ENCODE measurements at places on chromosomes 2 and 18.
A peak's percentile ranks its signal among the peaks of the same experiment; 100 is the strongest.

DNA sequence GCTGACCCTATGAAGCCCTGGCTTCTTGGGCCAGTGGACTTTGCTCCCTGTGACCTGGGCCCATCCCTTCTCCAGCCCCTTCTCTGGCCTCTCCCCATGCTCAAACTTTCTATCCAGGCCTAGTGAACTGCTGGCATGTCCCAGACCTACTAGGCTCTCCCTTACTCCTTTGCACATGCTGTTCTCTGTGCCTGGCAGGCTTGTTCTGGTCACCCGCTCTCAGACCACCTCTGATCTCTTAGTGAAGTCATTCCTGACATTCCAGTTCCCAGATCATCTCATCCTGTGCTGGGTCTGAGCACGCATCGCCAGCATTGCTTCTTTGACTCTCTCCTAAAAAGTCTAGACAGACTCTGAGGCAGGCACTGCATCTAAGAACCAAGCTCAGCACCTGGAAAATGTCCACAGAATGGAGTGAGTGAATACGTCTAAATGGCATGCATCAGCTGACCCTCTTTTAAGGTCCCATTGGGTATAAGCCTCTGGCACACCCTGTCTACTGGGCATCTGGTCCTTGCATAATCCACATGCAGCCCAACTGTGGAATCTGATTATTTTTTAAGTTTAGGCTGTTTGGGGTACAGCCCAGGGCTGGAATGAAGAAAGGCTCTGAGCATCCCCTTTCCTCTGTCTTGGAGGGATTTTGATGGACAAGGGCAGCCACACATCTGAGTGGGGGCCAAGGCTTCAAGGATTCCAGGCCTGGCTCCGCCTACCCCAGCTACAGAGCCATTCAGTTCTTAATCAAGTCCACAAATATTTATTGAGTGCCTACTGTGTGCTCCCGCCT, 130.6 kb upstream of the HAAO start:
- DNase-seq, result no peak

- no peak for DNase-seq
Observed at GRCh38 chr18:7878265-7879211, 311.4 kb downstream of the PTPRM start.

GRCh38 chr2:186059096-186059495, 320.5 kb downstream of the FSIP2 start:
- DNase-seq, result no peak

DNA sequence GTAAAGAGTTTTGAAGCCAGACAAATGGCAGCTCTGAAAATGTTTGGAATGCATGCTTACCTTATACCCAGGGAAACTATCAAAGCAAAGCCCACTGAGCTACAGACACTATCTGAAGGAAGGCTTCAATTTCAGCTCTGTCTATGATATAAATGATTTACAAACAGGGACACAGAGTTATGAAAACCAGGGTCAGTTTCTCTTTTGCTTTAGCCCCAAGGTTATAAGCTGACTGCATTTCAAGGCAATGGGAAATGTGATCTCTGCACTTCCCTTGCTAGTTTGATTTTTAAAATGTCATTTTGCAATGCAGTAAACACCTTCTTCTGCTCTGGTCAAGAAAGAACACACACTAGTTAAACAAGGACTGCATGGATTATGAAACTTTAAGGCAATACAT, 65.2 kb upstream of the CCDC195 start:
- no peak for DNase-seq

GRCh38 chr2:174840436-174840835, 76.2 kb upstream of the CHRNA1 start:
- DNase-seq, result no peak

- DNase-seq, result no peak
Observed at GRCh38 chr2:216774620-216775019, 79.3 kb upstream of the IGFBP5 start.

GRCh38 chr2:50763776-50764175, 268.2 kb downstream of the NRXN1 start:
- DNase-seq, result no peak

- no peak for DNase-seq
Observed at GRCh38 chr2:37323781-37324535, 675 bp downstream of the PRKD3 start.

GRCh38 chr18:66682855-66683322, 79.0 kb upstream of the CDH19 start:
- DNase-seq, result no peak

GRCh38 chr18:58858591-58859468, 5.8 kb upstream of the ZNF532 start:
- no peak for DNase-seq

DNA sequence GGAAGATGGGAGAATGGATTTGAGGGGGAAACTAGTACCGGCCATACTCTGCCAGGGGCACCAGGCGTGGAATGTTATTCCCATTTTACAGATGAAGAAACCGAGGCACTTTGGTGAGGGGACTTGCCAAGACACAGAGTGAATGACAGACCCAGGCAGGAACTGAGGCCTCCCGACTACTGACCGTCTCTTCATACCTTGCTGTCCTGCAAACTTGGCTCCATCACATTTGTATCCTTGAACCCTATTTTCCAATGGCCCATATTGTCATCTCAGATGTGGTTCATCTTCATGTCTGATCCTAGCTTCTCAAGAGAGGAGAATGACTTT, 6.2 kb upstream of the TFCP2L1 start:
- peak; percentile 13 for DNase-seq

- no peak for DNase-seq
Observed at GRCh38 chr2:46642218-46642617, 162.9 kb downstream of the TMEM247 start.

- no peak for DNase-seq
Observed at GRCh38 chr18:68662754-68663153, 52.2 kb downstream of the TMX3 start.

DNA sequence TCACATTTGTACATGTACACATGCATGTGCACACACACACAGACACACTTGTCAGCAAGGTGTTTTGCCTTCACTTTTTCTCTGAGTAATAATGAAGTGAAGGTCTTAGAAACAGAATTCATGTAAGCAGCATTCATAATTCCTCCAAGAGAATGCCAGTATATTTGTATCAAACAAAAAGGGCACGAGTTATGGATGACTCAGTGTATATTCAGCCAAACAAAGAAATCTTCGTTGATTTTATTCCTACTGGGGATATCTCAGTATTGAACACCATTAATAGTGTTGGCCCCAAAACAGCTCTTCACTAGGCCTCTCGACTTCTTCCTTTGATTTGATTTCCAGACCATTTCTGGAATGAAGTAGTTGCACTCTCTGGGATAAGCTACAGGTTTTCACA, 125.3 kb downstream of the PIK3C3 start:
- DNase-seq, result no peak

GRCh38 chr2:23757686-23758433, 169.1 kb downstream of the ATAD2B start:
- no peak for DNase-seq

DNA sequence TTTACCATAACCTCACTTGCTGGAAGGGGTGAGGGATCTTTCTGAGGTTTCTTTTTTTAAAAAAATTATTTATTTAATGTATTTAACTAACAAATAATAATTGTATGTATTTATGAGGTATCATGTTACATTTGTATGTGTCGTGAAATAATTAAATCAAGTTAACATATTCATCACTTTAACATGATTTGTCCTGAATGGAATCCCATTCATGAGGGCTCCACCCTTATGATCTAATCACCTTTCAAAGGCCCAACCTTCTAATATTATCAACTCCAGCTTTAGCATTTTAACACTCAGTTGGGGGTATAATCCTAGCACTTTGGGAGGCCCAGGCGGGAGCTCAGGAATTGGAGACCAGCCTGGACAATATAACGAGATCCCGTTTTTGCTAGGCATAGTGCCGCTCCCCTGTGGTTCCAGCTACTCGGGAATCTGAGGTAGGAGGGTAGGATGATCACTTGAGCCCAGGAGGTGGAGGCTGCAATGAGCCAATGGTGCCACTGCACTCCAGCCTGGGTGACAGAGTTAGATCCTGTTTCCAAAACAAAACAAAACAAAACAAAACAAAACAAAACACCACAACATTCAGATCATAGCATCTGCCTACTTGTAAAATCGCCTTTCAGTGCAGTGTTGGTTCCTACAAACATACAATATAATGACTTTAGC, 1.1 kb upstream of the TAF4B start:
- no peak for DNase-seq

DNA sequence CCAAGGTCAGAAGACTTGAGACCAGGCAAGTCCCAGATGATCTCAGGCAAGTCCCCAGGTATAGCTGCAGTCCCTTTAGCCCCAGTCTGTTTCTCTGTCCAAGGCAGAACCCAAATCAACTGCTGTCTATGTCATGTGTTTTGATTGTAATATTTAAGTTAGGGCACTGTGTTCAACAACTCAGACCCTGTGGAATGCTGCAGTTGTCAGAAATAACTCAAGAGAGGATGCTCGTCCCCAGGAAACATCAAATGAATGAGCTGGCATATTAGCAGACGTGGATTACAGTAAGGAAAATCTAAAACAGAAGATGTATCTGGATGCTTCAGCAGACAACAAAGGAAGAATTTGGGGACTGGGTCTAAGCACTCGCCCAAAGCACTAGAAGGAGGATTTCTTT, 70.1 kb downstream of the BCL11A start:
- DNase-seq, result no peak

- no peak for DNase-seq
Observed at GRCh38 chr2:37786854-37787253, 115.4 kb upstream of the CDC42EP3 start.

DNA sequence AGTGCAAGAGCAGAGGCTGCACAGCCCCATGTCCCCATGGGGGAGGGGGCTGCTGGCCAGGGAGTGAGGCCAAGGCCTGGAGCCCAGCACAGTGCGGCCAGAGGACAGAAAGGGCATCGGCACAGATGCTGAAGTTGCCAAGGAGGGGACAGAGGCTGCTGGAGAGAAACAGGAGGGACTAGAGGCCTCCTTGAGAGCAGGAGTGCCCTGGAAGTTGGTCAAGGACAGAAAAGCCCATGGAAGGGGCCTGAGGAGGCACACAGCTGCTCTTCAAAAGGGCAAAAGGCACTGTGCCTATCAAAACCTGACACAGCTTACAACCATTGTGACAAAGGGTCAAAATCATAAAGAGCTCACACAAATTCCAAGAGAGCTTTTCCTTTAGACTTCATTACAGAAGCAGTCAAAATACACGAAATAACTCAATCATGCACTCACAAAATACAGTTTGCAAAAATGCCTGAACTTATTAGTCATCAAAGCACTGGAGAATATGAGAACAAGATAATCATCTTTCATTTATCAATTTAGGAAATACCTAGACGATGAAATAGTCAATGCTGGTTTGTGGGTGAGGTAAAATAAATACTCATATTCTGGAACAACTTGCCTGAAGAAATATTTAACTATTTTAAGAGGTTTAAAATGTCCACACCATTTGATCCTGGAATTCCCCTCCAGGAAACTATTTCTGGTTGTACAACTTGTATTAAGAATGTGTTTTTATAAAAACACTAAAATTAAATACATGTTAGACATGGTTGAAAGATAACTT, 79.6 kb downstream of the USP40 start:
- no peak for DNase-seq

All from ecto neural progenitor cell (in vitro differentiated cells).